ENCODE measurements at places on chromosomes 1 and 21.
A peak's percentile ranks its signal among the peaks of the same experiment; 100 is the strongest.

DNA sequence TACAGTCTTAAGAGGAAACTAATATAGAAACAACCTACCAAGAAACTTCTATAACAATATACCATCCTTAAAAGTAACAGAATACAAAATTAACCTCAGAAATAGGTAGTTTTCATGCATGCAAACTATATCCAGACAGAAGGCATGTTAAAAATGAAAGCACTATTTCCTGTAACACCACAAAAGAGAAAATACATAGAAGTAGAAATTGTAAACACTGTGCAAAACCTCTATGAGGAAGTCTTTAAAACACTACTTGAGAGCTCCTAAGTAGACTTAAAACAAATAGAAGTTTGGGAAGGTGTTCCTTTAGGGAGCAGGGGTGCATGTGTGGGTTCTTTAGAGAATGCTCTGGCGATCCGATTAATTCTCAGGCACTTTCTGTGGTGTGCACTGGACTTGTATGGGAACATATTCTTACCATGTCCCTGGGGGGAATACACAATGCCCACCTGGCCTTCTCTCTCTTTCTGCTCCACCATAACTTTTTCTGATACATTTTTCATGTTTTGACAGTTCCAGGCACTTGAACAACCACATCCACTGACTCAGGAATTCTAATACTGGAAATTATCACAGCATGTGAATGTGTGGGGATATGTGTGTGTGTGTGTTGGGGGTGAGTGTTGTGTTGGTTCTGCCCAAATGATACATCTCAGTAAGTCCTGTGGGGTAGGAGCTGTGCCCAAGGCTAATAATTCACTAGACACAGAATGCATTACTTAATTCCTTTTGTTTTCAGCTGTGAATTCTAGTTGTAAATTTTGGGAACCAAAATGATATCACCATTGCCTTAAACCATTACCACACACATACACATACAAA lies 866.3 kb upstream of the B3GALT2 start:
- peak; percentile 23 for DNase-seq

- no peak for DNase-seq
Observed at GRCh38 chr1:106880226-106880625, 176.2 kb upstream of the PRMT6 start.

DNA sequence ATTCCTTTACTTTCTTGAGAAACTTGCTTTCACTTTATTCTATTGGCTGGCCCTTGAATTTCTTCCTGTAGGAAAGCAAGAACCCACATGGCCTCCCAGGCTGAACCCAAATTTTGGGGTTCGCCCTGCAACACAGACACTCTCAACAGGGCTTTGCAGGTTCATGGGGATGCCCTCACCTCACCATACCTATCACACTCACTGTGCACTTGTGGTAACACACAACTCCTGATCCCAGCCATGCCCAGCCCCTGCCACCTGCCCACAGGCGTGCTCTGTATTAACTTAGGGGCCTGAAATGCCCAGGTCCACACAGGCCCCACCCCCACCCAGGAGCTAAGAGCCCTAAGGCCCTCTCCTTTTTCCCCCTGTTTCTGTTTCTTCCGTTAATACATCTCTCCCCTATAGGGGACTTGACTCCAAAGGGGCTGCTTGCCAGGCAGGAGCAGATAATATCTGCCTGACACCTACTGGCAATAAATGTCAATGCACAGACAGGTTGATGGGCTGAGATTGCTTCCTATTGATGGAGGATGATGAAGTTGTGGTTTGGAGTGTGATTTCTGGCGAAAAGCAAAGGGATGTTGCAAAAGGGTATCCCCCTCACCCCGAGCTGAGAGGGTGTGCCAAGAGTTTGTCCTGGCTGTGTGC lies 171.5 kb downstream of the AJAP1 start:
- DNase-seq, result no peak

GRCh38 chr1:25084407-25084806 lies 147.9 kb downstream of the SYF2 start:
- DNase-seq, result no peak

DNA sequence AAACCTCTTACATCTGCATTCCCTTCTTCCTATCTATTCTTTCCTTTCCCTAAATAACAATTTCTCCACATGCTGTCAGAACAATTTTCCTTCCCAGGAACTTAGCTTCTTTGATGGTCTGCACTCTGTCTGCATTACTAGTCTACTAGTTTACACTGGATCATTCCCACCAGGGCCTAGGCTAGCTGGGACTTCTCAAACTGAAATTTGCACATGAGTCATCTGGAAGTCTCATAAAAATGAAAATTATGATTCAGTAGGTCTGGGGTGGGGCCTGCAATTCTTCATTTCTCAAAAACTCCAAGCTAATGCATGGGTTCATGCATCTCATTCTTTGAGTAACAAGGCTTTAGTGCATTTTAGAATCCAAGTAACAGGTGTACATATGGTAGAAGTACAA lies 74.2 kb downstream of the GABPA start:
- DNase-seq, result no peak

- no peak for DNase-seq
Observed at GRCh38 chr1:115641762-115642167, at the start of gene VANGL1. Gene VANGL1 (plus strand): TSS chr1:115641970. CDS start chr1:115651414, 9,444 bp downstream.

DNA sequence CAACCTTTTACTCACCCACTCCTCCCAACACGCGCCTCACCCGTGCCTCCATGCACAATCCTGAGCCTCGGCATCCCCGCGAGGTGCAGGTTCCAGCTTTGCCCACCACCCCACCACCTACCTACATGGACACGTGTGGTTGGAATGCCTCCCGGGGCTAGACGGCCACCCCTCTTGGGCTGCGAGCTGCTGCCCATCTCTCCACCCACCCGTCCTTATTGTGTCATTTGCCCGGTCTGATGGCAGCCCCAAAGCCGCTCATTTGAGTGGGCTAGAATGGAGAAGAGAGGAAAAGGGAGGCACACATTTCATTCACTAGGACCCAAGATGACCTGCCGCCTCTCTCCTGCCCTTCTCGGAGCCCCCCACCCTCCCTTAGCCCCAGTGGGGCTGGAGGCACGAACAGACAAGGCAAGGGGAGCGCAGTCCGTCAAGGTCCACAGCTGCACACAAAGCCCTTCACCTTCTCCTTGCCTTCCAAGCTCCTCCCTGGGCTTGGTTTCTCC lies 785 bp downstream of the ZNF697 start:
- no peak for DNase-seq

DNA sequence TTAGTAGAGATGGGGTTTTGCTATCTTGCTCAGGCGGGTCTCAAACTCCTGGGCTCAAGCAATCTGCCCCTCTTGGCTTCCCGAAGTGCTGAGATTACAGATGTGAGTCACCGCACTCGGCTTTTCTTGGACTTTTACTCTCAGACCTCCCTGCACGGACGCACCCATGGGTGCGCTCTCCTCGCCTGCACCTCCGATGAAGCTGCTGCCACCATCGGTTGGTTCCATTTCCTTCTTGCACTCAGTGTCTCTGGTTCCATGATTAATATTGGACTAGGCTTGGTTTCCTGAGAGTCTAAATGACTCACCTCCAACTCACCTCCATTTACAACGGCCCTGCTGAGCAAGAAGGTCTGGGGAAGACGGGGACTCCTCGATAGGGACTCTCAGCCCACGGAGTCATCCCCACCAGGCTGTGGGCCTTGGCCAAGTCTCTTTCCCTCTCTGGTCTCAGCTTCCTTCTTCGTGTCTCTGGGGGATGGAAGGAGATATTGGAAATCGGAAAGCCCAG lies 6.7 kb upstream of the TNFRSF8 start:
- DNase-seq, result no peak

GRCh38 chr1:85836736-85837135 lies 128.5 kb upstream of the ZNHIT6 start:
- no peak for DNase-seq

DNA sequence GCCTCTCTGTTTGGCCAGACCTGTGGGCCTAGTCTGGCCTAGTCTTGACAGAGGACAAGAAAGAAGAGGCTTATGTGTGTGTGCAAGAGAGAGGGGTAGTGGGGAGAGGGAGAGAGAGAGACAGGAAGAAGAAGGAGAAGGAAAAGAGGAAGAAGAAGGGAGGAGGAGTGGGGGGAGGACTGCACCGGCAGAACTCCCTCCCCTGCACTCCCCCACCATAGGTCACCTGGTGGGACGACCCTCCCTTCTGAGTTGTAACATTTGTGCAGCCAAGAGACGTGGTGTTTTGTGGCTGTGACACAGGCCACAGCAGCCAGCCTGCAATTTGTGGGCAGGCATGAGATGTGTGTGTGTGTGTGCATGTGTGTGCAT lies 4.3 kb downstream of the INAVA start:
- DNase-seq, result no peak

- no peak for DNase-seq
Observed at GRCh38 chr1:1085171-1085841, 11.2 kb upstream of the RNF223 start.

DNA sequence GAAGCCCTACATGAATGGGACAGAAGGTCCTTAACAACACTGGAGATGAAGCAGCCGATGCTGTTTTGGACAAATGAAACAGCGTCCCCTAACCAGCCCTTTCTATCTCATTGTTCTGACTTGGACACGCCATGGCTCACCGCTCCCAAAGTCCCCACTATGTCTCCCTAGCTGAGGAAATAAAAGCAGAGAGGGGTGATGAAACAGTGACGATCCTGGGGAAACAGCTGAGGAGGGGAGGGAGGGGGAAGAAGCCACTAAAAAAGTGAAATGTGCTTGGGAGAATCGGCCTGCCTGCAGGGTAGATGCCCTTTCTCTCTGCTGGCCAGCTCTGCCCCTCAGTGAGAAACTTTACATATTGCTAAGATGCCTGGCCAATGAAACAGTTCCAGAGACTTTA lies 1.1 kb upstream of the ACKR1 start:
- DNase-seq, result no peak

DNA sequence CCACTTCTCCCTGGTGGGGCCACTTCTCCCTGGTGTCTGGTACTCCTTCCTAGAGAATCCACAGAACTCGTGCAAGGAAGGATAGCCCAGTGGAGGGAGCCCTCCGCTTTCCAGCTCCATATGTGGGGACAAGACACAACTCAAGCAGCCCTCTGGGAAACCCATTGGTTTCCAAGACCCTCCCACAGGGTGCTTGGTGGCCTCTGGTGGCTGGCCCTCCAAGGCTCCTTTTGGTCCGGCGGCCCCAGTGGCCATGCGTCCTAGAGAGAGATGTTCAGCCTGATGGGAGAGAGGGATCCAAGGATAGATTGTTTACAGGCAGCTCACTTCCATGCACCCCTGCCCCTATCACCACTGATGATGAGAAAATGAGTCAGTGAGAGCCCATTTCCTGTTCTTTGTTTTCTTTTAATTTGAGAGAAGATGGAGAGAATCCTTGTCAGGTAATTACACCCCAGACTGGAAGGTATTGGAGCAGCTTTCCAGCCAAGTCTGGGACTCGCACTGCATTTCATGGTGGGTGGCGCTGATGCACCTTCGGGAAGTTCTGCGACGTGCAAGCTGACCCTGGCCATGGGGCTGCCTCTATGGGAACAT lies 486.2 kb upstream of the VAMP3 start:
- no peak for DNase-seq

DNA sequence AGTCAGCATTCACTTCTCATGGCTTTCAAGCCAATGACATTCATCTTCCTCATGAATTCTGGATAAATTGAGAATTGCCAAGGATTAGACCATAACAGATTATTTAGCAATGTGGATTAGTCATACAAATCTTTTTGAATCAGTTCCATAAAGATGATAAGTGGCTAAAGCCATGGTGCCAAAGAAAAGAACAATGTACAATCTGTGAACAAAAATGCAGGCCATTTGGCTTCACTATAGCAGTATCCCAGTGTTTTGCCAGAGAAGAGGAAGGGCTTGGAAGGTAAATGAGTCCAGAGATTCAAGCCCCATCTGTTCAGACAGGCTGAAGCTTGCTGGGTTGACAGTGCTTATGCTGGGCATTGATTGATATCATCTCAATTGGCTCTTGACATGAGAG lies 376.4 kb upstream of the LRRC7 start:
- no peak for DNase-seq

DNA sequence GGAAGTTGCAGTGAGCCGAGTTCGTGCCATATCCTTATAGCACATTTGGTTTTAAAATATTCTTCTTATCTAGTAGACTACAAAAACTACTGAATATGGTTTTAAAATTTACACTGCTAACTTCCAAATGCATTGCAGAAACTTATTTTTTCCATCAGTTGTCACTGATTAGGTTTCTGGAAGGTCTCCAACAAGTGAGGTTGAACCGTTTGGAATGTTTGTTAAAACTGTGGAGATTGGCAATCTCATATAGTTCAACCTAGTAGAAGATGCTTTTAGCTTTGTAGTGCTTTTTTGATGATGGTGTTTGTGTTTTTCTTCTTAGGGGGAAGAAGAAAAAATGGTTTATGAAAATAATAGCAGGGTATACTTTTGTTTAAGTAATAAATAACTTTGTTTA lies 12.9 kb downstream of the CENPF start:
- DNase-seq, result no peak

DNA sequence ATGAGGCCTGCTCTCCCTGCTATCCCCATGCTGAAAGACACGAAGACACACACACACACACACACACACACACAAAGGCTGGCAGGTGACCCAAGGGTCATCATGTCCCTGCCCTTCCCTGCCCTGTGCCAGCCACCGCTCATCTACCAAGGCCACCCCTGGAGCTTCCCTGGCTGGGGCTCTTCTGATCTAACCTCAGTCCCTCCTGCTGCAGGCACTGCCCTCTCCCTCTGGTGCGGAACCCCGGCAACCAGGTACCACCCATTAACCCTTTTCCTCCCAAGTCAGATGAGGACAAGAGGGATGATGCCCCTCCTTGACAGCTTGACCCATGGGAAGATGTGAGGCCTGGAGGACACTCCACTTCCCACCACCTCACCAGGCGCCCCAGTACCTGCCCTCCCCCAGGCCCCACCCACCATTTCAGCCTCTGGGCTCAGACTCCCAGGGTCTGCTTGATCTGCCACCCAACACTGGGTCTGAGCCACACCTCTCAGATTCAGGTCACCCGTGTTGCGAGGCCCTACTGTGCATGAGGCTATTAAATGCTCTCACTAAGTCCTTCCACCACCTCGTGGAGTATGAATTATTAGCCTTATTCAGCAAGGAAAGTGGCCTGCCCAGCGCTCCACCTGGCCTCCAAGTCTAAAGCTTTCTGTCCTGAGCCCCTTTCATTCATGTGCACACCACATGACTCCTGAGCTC lies 2.5 kb downstream of the SDC3 start:
- no peak for DNase-seq

DNA sequence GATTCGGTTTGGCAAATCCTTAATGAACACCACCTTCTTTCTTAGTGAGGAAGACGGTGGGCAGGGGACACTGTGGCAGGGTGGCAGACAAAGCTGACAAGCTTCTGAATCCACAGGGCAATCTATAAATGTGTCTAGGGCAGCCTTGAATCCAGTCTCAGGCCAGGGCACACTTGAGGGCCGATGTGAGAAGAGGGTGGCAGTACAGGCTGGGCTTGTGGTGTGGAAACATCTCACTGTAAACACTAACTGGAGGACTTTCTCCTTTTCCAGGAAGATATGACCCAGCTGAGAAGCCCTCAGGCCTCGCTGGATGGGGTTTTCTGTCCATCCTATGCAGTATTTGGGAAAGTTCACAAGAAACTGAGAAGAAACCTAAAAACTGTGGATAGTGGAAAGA lies 46.5 kb downstream of the PKP1 start:
- DNase-seq, result no peak

DNA sequence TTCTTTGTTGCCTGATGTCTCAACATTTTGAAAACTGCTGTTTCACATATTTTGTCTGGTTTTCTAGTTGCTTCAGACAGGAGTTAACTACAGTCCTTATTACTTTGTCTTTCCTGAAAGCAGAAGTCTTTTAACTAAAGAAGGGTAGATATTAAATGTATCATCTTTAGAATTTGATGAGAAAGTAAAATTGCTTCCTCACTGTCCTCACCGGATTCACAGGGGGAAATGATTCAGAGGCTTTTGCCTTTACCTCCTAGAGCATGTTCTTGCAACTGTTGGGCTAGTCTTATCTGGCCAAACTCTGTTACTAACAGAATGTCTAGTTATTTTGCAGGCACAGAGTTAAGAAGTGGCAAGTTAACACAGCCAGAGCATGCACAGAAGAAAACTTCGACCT lies 107.2 kb upstream of the VAV3 start:
- DNase-seq, result no peak
